ENCODE measurements at places on chromosomes 7 and 10. TPM values are rescaled to one million over a fixed set of nuclear protein-coding genes. Genes with fewer than 3 reads are reported as not detected.

TFR2 gene
- total RNA-seq: 34.1 TPM

GALNT11 gene
- total RNA-seq: 24.8 TPM

AKR1D1 gene
- not detected for total RNA-seq

MACC1 gene
- total RNA-seq: 2.6 TPM

OR13A1 gene
- not detected for total RNA-seq

SYT15B gene
- not detected for total RNA-seq

OGA gene
- total RNA-seq: 237 TPM

NEUROG3 gene
- total RNA-seq: not detected

ACTL6B gene
- not detected for total RNA-seq

SFXN3 gene
- 21.1 TPM for total RNA-seq

PRR15 gene
- total RNA-seq: not detected

GBX1 gene
- not detected for total RNA-seq

HTR5A gene
- not detected for total RNA-seq

TAS2R41 gene
- not detected for total RNA-seq

CALHM1 gene
- total RNA-seq: not detected

BZW2 gene
- total RNA-seq: 50.5 TPM

CRCP gene
- 45.8 TPM for total RNA-seq

RBP3 gene
- total RNA-seq: not detected

LIPK gene
- total RNA-seq: not detected

UBN2 gene
- total RNA-seq: 14.7 TPM
